ENCODE measurements at places on chromosomes 2 and 18.
A peak's percentile ranks its signal among the peaks of the same experiment; 100 is the strongest.

- no peak for DNase-seq
Observed at GRCh38 chr18:53489266-53489665, 735.2 kb downstream of the MBD2 start.

DNA sequence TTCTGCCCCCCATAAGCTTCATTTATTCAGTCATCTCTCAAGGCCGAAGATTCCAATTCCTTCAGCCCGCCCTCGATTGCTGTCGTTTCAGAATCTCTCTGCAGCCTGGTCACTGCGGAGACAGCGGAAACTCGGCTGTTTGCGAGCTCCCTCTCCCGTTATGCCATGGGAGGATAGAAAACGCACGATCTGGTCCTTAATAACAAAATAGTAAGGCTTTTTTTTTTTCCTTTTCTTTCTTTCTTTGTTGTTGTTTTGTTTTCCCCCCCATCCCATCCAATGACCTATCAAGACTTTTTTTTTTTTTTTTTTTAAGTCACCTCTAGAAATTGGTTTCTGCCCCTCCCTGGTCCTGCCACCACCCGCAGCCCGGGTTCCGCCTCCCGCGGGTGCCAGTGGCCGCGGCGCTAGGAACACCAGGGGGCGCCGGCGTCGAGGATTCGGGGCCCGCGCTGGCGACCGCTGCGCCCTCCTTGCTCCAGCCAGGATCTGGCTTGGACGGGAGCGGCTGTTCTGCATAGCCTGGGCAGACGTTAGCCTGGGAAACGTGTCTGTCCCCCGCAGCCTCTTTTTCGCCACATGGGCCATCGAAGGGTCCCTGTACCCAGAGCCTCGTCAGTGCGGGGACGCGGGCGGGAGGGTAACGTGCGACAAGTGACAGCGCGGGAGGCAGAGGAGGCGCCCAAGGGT lies 10.1 kb downstream of the CPLX4 start:
- peak; percentile 43 for DNase-seq

GRCh38 chr2:235055891-235056516 lies 104.2 kb downstream of the SH3BP4 start:
- peak; percentile 25 for DNase-seq

GRCh38 chr18:12656938-12657683 lies 796 bp downstream of the SPIRE1 start:
- peak; percentile 27 for DNase-seq

Measured in inflammatory macrophage treated with lipopolysaccharide for 1 hour (primary cell).